CD4-positive, alpha-beta T cell (primary cell): ENCODE measurements at places on chromosomes 5 and 9. TPM values are rescaled to one million over a fixed set of nuclear protein-coding genes. Genes with fewer than 3 reads are reported as not detected.

DNA sequence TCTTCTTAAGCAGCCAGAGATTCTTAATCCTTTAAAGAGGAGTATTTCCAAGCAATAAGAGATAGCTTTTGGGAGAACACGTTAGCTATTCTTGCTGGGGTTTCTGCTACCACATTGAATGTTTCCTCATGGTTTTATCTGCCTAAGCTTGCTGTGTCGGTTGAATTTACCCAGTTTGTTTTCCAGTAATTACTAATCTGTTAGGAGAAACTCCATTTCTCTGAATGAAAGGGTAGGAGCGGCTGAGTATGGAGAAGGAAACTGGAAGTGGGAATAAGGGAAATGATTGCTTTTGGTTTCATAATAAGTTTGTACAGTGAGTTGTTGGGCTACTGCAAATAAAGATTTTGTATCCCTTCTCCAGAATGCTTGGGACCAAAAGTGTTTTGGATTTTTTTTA lies 1.2 kb downstream of the JAK2 start:
- DNase-seq: no peak

GRCh38 chr9:84325347-84325973 lies 15.1 kb downstream of the SLC28A3 start:
- no peak for DNase-seq

DNA sequence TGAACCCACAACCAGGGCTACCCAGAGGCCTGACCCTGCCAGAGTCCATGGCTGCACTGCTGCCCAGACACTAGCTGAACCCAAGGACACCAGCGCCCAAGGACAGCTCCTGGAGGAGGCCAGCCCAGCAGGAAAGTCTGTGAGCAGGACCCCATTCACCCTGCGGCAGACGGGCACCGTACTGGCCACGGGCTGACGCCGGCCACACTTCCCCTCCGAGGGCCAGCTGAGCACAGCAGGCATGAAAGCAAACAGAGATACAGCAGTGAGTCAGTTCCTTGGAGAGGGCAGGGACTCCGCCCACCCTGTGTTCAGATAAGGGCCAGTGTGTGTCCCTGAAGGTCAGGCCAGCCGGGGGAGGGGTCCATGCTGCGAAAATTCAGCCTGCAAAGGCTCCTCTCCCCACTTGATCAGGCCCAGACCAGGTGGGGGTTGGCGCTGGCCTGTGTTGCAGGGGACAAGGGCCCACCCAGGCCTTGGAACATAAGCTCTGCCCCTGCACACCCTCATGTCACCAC lies 3.2 kb downstream of the RNF208 start:
- DNase-seq: no peak

- no peak for DNase-seq
Observed at GRCh38 chr5:146647656-146648199, 131.7 kb upstream of the GPR151 start.

DNA sequence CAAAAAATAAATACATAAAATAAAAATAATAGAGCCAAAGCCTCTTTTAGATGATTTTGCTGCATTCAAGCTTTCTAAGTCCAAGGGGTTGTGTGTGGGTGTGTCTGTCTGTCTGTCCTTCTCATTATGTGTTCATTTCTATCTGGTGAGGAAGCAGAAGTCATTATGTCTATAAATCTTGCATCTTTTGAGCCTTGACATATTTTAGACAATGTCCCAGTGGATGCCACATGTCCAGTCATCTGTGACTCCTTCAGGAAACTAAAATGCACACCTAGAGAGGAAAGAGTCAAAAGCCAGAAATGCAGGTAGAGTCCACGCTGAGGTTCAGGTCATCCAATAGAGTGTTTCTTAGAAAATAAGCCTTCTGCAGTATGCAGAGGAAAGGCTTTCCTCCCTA lies 80.9 kb downstream of the GALNT10 start:
- no peak for DNase-seq

DNA sequence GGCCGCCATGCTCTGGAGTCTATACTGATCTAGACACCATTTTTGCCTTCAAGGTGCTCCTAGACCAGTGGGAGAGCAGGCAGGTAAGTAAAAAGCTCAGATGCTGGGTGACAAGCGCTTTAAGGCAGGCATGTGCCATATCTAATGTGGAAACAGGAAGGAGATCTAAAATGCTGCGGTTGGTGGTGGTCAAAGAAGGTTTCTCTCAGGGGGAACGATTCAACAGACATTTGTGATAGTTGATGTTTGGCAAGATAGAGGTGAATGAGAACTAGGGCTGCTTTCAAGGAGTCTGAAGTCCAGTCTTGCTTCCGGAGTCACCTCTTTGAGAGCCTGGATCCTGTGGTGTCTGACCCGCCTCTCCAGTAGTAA lies 146.2 kb upstream of the KLF4 start:
- DNase-seq: no peak

DNA sequence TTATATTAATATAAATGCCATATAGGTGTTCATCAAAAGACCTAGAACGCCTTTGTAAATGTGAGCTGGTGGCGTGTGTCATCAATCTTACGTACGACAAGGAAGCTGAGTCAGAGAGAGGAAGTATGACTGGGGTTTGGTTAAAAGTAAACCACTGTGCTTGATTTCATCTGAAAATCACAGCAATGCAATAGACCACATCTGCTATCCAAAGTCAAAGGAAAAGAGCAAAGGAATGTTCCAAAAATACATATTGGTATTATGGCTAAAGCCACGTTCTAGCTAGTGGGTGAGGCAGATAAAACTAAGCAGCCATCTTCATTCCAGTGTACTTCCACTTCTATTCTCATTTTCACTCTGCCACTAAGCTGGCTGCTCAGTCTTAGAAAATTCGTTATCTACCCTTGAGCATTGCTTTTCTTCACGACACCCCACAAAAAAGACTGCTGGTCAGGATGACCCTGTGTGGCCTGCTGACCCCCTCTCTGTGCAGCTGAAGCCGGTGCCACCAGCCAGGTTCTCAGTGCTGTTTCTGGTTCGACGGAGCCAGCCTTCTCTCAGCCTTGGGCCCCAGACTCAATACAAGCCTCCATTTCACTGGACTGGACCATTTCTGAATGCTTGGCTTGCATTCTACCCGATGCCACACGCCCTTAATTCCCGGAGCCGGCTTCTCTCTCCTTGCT lies 23.8 kb downstream of the SHC3 start:
- DNase-seq: no peak

- no peak for DNase-seq
Observed at GRCh38 chr9:81237565-81238231, 451.6 kb downstream of the TLE1 start.

GRCh38 chr5:80620211-80620610 lies 34.2 kb upstream of the MSH3 start:
- no peak for DNase-seq

DNA sequence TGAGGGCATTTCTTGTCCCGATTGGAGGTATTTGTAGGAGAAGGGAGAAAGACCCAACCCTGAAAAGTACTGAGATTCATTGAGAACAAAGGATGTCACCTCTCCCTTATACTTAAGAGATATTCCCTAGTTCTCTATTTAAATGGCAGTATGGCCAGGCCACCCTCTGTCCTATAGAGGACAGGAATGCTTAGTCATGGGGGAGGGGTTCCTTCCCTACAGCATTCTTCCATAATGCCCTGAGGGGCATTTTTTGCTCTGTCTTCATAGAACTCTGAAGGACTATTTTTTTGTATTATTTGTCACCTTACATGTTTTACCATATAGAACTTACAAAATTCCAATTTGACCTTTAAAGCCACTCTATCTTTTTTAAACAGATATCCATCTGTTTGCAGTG lies 176.3 kb downstream of the TMEM161B start:
- no peak for DNase-seq

SLC6A7 gene
- total RNA-seq: not detected

PCA3 gene
- not detected for total RNA-seq

ACTBL2 gene
- not detected for total RNA-seq

STPG3 gene
- not detected for total RNA-seq

GPR21 gene
- 0.89 TPM for total RNA-seq

SIT1 gene
- 18.4 TPM for total RNA-seq
